ENCODE measurements at places on chromosomes 5 and 9. TPM values are rescaled to one million over a fixed set of nuclear protein-coding genes. Genes with fewer than 3 reads are reported as not detected.

The PCDHGC5 gene
- total RNA-seq, result 7.3 TPM

The ABO gene
- total RNA-seq, result not detected

The SARDH gene
- 5.0 TPM for total RNA-seq

The SPINK13 gene
- not detected for total RNA-seq

The NPR3 gene
- 43.4 TPM for total RNA-seq
